ENCODE measurements at places on chromosomes 11 and 22. TPM values are rescaled to one million over a fixed set of nuclear protein-coding genes. Genes with fewer than 3 reads are reported as not detected.

- DNase-seq = no peak
These were observed 28.5 kb upstream of the ALKBH3 start for GRCh38 chr11:43852057-43852636.

GRCh38 chr11:73393479-73394415 is 17.5 kb downstream of the RELT start:
- DNase-seq = no peak

DNA sequence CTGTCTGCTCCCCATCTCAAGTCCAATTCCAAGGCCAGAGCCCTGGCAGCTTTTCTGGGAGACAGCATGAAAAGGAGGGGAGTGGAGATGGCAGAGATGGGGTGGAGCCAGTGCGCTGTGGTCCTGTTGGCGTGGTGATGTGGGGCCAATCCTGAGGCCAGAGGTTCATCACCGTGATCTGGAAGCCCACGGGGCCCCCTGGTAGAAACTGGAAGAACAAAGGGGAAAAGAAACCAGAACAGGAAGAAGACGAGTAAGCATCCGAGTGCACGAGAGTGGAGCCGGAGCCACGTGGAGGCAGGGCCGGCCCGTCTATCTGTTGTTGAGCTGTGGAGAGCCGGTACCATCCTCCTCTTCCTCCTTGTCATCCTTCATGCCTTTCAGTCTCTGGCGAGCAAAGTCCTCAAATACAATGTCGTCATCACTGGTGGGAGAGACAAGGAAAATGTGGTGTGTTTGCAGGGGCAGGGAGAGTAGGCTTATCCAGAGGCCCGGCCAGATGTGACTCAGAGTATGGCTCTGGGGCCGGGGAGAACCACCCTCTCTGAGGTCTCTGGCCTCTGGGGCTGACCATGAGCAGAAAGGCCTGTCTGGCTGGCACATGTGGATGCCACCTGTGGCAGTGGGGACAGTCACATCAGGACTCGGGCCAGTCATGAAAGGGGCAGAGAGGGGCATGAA is 25.4 kb downstream of the TPBGL start:
- DNase-seq = no peak

DNA sequence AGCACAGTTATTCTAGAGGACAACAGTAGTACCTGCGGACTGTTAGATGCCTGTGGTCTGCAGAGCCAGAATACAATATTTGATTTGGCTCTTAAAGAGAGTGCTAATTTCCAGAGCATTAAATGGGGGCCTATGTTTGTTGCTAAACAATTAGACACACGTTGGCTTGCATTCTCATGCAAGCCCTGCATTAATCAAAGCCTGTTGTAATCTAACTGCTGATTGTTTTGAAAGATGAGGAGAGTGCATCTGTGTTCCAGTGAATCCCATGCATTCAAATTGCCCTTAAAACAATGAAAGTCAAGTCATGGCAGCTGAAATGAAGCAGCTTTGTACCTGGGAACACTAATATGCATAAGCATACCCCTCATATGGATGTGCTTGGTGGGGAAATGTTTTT is 419.4 kb downstream of the DYNC2H1 start:
- DNase-seq = no peak

Gene OR10D3
- not detected for total RNA-seq

DNA sequence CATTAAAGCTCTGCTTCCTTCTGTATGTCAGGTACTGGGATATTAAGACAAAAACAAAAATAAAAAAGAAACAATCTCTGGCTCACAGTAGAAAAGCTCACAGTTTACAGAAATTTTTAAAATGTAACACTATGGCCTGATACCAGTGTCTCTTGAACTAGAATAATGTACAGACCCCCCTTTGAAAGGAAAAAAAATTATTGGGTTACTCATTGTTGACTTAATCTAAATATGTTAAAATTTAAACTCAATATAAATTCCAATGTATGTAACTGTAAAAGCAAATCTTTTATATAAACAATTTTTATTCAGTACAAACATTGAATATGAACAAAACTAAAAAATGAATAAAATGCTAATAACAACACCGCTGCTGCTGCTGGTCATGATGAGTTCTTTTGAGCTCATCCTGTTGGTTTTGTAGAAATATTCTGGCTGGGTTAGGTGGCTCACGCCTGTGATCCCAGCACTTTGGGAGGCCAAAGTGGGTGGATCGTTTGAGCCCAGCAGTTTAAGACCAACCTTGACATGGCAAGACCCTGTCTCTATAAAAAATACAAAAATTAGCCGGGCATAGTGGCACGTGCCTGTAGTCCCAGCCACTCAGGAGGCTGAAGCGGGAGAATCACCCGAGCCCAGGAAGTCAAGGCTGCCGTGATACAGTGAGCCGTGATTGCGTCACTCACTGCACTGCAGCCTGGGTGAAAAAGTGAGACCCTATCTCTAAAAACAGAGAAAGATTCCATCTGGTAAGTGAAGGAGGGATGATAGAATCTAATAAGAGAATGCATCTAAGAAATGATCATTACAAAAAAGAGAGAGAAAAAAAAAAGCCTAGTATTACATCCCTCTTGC is 11.8 kb upstream of the KCNE3 start:
- DNase-seq = no peak

Gene LMNTD2
- 2.2 TPM for total RNA-seq

DNA sequence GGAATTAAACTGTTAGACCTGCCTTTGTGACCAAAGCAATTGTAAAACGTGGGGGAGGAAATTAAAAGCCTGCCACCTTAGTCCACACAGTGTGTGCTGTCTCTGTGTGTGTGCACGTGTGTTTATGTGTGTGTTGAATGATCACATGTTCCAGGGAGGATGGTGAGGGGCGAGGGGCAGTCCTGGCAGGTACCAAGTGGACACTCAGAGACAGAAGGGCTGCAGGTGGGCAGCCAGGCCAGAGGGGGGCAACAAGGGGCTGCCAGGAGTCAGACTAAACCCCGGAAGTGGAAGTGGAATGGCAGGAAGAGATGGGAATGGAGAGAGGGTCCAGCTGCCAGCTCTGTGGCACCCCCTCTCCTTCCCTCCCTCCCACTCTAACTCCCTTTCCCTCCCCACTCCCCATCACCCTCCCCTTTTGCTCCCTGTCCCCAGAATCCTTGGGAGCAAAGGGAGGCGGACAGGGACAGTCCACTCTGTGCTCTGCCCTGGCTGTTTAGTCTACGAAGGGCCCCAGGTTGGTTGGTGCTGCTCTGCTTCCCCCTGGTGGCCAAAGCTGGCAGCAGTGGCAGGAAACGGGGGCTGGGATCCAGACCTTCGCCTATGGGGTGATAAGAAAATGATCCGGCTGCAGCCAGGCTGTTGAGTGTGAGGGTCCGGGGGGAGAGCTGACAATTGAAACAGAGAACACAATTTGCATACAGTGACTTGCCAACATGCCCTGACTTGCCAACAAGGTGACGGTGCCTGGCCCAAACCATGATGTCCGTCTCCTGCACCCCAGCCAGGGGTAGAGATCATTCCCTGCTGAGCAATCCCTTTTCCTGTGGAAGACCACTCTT is 24.4 kb downstream of the P2RY2 start:
- DNase-seq = no peak

DNA sequence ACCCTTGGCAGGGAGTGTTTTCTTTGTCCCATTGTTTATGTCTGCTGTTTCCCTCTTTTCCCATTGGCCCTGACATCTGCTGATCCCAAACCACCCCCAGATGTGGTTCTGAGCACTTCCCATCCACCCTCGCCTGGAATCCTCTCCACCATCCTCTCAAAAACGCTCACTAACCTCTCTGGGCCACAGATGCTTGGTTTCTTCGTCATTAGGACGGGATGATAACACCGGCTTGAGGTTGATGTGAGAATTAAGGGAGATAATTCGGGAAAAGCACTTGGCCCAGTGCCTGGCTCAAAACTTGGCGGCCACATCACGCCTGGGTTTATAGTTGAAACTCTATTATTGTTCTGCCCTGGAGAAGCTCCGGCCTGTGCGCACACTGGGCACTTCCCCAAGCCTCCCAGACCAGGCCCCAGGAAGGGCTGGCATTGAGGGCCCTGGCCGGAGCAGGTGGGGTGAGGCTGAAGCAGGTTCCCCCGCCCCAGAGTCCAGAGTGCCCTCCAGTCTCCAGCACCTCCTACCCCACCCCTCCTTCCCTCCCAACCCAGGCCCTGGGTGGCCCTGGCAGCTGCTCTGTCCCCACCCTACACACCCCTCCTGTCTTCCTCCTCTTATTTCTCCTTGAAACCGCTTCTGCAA is 63.7 kb downstream of the CYTH4 start:
- DNase-seq = no peak

Gene SUSD2
- total RNA-seq = 0.07 TPM

GRCh38 chr22:20039683-20040325 is 18.9 kb downstream of the TANGO2 start:
- no peak for DNase-seq

DNA sequence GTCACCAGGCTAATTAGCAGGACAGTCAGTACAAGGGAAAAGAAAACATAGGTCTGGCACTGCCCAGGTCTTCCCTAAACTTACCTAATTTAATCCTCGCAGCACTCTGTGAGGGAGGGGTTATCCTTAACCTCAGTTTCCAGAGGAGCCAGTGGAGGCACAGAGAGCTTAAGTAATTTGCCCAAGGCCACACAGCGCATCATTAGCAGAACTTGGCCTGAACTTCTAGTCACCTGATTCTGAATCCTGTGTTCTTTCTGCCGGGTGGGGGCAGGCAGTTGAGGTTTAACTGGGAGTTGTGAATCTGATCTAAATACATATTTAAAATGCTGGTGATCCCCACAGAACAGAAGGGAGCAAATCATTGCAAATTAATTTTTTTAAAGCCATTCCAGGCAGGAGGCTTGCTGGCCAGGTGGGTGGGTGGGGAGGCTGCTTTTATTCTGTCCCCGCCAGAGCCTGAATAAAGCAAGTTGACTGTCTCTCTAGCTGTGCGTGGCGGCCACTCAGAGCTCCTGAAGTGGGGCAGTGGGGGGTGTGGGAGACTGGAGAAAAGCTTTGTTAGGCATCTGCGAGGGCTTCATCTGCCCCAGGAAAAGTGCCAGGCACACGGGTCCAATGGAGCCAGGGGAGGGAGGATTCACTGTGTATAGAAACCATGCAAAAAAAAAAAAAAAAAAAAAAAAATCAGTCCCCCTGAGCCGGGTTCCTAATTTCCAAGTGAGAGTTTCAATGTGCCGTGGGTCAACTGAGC is 66.1 kb downstream of the NFAM1 start:
- DNase-seq = no peak

Gene ANKK1
- 0.17 TPM for total RNA-seq

DNA sequence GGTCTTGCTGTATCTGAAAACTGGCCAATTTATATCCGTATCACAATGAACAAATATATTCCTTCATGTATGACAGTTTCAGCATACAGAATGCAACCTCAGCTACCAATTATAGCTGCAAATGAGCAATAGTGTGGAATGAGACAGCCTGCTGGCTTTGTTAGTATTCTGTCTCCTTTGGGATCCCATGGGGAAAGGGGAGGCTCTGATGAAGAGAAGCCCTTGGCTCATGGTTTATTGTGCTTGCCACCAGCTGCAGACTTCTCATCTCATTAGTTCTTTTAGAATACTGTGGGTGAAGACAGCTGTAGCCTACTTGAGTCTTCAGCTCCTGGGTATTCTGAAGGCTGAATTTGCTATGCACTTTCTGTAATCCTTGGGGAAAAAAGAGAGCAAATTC is 42.4 kb downstream of the PITPNB start:
- no peak for DNase-seq

Gene SNX15
- total RNA-seq = 16.5 TPM

GRCh38 chr11:15613789-15614188 is 499.1 kb downstream of the INSC start:
- DNase-seq = no peak

DNA sequence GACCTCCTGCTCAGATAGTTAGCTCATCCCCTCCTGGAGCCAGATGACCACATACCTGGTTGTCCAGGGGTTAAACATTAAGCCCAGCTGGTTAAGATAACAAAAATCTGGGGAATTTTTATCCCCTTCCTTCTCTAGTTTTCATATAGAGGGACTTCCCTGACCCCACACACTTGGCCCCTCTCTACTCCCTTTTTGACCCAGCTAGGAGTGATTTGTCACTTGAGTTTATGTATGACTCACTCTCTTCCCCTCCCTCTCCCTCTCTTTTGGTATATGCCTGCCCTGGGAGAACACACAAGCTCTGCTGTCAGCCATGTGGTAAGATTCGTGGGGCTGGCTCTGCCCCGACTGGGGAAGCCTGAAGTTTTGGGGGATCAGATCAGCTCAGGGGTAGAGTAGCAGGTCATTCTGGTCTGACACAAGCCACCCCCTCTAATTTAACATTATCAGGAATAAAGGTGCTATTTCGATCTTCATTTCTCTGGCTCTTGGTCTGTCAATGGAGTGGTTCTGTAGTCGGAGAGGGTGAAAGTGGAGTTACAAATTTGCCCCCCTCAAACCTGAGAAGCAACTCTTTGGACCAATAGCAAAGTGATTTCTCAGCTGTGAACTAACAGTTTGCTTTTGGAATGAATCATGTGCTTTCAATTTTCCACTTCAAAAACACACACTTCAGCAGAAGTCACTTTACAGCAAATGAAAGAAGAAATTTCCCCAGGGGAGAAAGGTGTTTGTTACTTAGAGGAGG is 415.3 kb upstream of the CADM1 start:
- peak; percentile 92 for DNase-seq

Gene ASCL2
- total RNA-seq = 0.12 TPM

DNA sequence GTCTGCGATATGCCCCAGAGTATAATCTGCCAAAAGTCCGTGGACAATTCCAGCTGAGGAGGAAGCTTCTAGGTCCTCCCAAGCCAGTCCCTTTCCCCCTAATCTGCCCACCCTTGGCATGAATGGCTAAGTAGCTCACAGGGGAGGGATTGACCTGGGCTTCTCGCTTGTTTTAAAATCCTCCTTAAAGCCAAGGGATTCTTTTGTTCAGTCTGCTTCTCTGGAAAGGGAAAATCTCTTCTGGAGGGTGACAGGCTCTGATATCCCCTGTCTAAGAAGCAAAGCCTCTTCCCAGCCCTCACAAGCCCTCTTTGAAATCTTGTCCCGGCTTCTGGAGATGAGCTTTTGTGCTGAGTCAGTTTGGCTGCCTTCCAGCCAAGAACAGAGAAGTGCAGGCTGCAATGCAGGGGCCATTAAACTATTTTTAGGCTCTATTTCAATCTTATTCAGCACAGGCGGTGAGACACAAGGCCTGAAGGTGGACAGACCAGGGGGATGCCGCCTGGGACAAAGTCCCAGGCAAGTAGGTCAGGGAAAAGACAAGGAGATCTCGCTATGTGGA is 23.9 kb downstream of the NEFH start:
- peak; percentile 12 for DNase-seq

- DNase-seq = no peak
These were observed 638.6 kb upstream of the ANO5 start for GRCh38 chr11:21554284-21554683.

- no peak for DNase-seq
These were observed 44.5 kb downstream of the NECTIN1 start for GRCh38 chr11:119684361-119685110.

GRCh38 chr11:122681735-122682134 is 26.2 kb downstream of the UBASH3B start:
- no peak for DNase-seq

Gene SPI1
- not detected for total RNA-seq

Gene HBG1
- not detected for total RNA-seq

Gene SLC17A6
- total RNA-seq = not detected

DNA sequence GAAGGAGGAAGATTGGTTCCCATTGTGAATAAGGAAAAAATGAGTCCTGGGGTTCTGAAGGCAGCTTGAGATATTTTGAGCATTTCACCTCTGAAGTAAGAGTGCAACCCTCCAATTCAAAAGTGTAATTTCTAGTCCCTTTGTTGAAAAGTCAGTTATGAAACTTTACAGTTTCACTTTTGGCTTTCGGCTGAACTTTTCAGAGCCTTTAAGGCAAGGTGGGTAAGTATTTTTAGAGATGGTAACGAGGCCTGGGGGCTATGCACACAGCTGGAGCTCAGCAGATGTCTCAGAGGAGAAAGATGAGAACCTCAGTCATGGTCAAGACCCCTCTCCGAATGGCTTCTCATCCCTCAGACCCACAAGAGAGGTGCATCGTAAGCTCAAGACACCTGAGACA is 267.6 kb downstream of the KIRREL3 start:
- DNase-seq = no peak
